ENCODE measurements at places on chromosomes 5 and 9.

DNA sequence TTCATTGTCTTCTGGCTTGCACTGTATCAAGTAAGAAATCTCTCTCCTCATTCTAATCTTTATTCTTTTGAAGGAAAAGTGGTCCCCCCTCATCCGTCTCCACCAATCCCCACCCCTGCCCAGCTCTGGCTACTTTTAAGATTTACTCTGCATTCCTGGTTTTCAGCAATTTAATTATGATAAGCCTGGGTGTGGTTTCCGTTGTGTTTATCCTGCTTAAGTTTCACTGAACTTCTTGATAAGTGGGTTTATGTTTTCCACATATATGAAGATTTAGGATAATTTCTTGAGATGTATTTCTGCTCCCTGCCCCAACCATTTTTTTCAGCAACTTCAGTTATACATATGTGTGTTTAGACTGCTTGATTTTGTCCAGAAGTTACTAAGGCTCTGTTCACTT is 46.5 kb downstream of the PTBP3 start:
- no peak for DNase-seq

DNA sequence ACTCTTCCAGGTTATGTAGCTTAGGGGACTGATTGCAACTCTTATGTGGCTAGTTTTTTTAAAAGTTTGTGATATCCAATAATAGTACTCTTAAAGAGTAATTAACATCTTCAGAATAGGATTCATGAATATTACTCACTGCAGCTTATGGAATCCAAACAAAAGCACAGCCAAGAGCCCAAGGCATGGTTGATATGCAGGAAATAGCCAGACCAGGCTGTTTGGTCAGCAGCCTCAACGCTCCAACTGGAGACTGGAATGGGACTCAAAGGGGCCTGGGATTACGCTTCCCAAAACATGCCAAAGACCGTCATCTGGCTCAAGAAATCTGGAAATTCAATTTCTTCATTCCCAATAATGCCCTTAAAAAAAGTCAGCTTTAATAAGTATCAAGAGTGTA is 268.6 kb downstream of the SEC61B start:
- no peak for DNase-seq

DNA sequence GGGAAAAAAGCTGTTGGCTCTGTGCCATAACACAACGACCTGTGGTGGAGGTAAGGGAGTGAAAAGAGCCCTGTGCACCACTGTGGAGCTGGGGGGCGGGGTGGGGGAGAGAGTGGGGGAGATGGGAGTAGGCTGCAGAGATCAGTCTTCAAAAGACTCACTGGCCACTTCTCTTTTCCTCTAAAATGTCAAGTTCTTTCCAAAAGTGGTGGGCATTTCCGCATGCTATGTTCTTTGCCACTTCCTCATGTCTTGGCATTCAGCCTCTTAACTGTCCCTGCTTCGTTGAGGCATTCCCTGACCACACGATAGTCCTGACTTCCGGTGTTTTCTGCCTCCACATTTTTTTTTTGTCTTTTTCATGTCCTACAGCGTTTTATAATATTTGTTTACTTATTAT is 2.4 kb upstream of the PPP2R2B start:
- DNase-seq, result no peak

DNA sequence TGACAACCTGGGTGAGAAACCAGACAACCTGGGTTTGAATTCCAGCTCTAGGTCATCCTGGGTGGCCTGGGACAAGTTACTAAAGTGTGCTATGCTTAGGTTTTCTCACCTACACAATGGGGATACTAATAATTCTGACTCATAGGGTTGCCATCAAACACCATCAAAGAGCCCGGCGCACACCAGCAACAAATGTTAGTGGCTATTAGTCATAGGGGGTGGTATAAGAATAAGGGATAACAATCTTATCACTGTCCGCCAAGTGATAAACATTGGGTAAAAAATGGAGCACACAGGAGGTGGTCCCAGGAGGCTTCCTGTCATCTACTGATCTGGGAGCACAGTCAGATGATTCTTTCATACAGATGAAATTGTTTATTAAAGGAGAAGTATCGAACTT is 61.4 kb upstream of the AFAP1L1 start:
- DNase-seq, result no peak

GRCh38 chr5:38734353-38734752 is 111.5 kb upstream of the OSMR start:
- no peak for DNase-seq

DNA sequence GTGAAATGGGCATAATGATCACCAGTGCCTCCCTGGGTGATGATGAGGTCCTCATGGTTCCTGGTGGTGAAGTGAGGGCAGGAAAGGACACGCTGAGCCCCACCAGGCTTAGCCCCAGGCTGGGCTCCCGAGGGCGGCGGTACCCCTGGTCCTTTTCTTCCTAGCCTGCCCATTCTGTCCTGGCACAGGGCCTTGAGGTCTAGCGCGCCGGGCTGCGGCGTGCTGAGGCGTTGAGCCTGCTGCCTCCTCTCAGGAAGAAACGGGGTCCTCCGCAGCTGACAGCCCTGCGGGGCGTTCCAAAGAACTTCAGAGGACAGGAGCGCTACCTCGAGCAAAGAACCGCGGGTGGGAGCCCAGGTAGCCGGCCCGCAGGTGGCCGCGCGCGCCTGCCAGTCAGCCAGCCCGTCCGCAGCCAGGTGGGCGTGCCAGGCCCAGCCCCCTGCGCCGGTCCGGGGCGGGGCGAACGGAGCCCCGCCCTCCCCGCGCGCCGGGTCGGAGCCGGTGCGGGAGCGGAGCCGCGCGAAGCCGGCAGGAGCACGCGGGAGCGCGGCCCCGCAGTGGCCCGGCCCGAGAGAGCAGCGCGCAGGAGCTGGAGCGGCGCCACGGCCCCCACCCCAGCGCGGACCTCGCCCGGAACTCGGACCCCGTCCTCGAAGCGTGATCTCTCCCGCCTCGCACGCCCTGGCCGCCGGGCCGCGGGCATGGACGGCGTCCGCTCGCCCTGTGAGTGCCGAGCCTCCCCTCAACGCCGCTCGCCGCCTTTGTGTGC is at the start of gene WNK2:
TSS of gene WNK2 (plus strand) at position 477 of the 769 bp plus-strand sequence. CDS start 791 bp downstream, outside the sequence.
- DNase-seq, result peak; percentile 55

- DNase-seq, result no peak
These were observed 14.9 kb downstream of the LHFPL2 start for GRCh38 chr5:78633700-78634099.

Measured in CD4-positive, alpha-beta T cell treated with Interleukin-12 subunit alpha and Interleukin-12 subunit beta, for 1 hour (primary cell).